ENCODE measurements at places on chromosomes 12 and 14. TPM values are rescaled to one million over a fixed set of nuclear protein-coding genes. Genes with fewer than 3 reads are reported as not detected.

GRCh38 chr12:67320614-67321295 lies 51.6 kb downstream of the CAND1 start:
- no peak for DNase-seq

DNA sequence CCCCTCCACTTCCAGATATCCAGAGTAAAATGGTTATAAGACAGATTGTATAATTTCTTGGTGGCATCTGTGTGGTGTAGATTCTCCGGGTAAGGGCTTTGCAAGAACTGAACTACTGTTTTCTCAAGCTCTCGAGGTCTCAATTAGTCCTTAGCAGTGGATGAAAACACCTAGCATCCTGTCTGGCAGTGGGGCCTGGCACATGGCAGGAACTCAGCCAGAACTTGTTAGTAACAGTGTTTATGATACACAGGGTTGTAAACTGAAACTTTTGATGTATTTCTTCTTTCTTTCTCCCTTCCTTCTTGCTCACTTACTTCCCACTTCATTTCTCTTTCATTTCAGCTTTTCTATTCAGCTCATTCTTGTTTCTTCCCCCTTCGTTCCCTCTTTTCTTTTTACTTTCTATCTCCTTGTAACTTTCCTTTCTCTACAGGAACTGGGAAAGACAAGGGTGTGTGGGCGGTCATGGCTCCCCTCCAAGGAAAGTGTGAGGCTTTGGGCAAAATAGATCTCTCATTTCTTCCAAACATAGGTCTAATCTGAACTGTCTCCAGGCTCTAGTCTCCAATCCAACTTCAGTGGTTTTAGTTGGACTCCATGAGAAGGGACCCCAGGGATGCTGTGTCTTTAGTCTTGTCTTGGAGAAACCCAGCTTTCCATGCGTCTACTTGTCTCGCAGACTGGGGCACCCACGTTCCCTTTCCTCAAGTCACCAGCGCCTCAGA lies 159.7 kb downstream of the PAH start:
- DNase-seq, result no peak

The P2RX2 gene
- polyA plus RNA-seq, result not detected

GRCh38 chr14:66496911-66497310 lies 10.7 kb downstream of the CCDC196 start:
- DNase-seq, result no peak

- no peak for DNase-seq
Observed at GRCh38 chr12:24905431-24905830, 43.5 kb downstream of the BCAT1 start.

Data from foreskin keratinocyte (primary cell).